B cell (primary cell): ENCODE measurements at places on chromosomes 4 and X. TPM values are rescaled to one million over a fixed set of nuclear protein-coding genes. Genes with fewer than 3 reads are reported as not detected.

Gene TRAM1L1
- polyA plus RNA-seq = not detected in 2 replicates

Gene LINC00632
- polyA plus RNA-seq = not detected in 2 replicates

Gene NAP1L3
- polyA plus RNA-seq = 0.06 and 0.10 TPM in 2 replicates

Gene MAGEH1
- polyA plus RNA-seq = 10.2 and 10.8 TPM in 2 replicates

Gene RIBC1
- polyA plus RNA-seq = 0.91 and 0.95 TPM in 2 replicates

Gene F11
- 0.06 TPM in 1 of 2 replicates, not detected in the other for polyA plus RNA-seq

Gene EDA2R
- polyA plus RNA-seq = 0.16 and 0.49 TPM in 2 replicates

Gene PRKX
- polyA plus RNA-seq = 26.2 and 31.1 TPM in 2 replicates

Gene PDZD4
- polyA plus RNA-seq = 0.36 and 1.1 TPM in 2 replicates

Gene MAGEA12
- not detected in 2 replicates for polyA plus RNA-seq

Gene IGFBP7
- polyA plus RNA-seq = 0.37 and 0.50 TPM in 2 replicates

Gene RASL11B
- 0.17 and 0.36 TPM in 2 replicates for polyA plus RNA-seq

Gene PABPC1L2B
- not detected in 2 replicates for polyA plus RNA-seq

Gene FMR1NB
- not detected in 2 replicates for polyA plus RNA-seq

Gene HS3ST1
- polyA plus RNA-seq = 5.9 and 17.7 TPM in 2 replicates

Gene MAOB
- not detected in 2 replicates for polyA plus RNA-seq

Gene PAGE2
- polyA plus RNA-seq = not detected in 2 replicates

Gene CPE
- not detected in 2 replicates for polyA plus RNA-seq

Gene CLDN2
- not detected in 2 replicates for polyA plus RNA-seq

Gene SMR3B
- polyA plus RNA-seq = not detected in 2 replicates

Gene PRR32
- not detected in 2 replicates for polyA plus RNA-seq

Gene CCDC110
- polyA plus RNA-seq = 0.04 TPM in 1 of 2 replicates, not detected in the other

Gene TNIP3
- not detected in 2 replicates for polyA plus RNA-seq

Gene SMARCA1
- polyA plus RNA-seq = 0.07 and 0.12 TPM in 2 replicates

Gene GABRQ
- polyA plus RNA-seq = not detected in 2 replicates

Gene NXF2
- not detected in 2 replicates for polyA plus RNA-seq

Gene LIMCH1
- not detected in 2 replicates for polyA plus RNA-seq

Gene NPY2R
- polyA plus RNA-seq = not detected in 2 replicates
